Substantia nigra (tissue), 51 donors: ENCODE measurements at places on chromosomes 7 and 10.

GRCh38 chr10:129467359-129468064 lies 471 bp downstream of the MGMT start:
- no peak for DNase-seq

- DNase-seq: no peak
These were observed 47.6 kb downstream of the PRTFDC1 start for GRCh38 chr10:24904824-24905223.

GRCh38 chr7:129498021-129498420 lies 4.3 kb upstream of the SMKR1 start:
- no peak for DNase-seq

DNA sequence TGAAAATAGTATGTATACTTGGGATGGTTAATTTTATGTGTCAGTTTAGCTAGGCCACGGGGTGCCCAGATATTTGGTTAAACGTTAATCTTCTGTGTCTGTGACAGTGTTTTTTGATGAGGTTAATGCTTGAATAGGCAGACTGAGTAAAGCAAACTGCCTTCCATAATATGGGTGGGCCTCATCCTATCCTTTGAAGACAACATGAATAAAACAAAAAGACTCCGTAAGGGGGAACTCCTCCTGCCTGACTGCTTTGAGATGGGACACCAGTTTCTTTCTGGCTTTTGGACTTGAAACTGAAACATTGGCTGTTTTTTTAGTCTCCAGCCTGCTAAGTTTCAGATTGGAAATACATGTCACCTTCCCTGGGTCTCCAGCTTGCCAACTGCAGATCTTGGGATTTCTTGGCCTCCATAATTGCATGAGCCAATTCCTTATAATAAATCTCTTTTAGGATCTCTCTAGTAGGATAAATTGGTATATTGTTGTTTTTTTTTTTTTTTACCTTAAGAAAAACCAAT lies 59.9 kb upstream of the GLCCI1 start:
- no peak for DNase-seq

- no peak for DNase-seq
These were observed 140.9 kb upstream of the NRBF2 start for GRCh38 chr10:62992145-62992721.

DNA sequence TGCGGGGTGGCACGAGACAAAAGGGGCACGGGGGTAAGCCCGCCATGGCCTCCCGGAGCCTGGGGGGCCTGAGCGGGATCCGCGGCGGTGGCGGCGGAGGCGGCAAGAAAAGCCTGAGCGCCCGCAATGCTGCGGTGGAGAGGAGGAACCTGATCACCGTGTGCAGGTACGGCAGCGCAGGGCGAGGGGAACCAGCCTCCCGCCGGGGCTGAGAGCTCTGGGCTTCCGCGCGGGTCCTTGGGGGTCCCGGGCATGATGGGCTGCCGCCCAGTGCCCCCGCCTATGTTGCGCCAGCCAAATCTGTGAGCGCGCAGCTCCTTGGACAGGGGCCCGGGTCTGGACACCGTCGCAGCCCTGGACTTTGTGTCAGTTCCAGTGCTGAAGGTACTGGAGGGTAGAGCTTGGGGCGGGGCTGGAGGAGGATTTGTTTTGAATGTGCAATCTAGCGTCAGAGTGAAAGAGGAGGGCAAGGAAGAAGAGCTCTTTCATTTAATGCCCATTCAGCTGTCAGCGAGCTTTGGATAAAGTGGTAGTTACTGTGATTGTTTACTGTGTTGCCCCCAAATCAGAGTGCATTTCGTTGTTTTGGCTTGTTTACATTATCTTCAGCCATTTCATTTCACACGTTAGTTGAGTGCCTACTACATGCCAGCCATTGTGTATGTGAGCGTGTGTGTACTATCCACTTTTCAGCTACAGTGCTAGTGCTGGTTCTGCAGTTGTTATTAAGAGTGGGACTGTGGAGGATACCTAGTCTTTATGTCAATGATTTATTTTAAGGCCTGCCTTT lies 777 bp downstream of the RUNDC3B start:
- peak; percentile 1 for DNase-seq

DNA sequence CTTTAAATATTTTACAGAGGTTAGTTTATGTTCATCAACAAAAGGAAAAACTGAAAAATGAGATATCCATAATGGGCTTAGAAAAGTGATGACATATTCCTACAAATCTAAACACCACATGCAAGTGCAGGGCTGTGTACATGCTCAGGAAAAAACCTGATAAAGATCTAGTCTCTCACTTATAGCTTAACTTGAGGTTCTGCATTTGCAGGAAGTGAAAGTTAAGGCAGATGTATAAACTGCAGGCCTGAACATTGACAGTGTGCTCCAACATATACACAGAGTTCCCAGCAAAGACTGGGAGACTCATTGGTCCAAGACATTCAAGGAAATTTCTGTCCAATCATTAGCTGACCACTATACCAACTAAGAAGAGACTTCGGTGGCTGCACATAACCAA lies 63.8 kb upstream of the RET start:
- no peak for DNase-seq

- DNase-seq: no peak
These were observed 533.5 kb downstream of the AUTS2 start for GRCh38 chr7:70131817-70132216.

GRCh38 chr7:68691261-68692216 lies 906.7 kb upstream of the AUTS2 start:
- DNase-seq: no peak

GRCh38 chr10:105714728-105715127 lies 1073.6 kb downstream of the SORCS3 start:
- no peak for DNase-seq

DNA sequence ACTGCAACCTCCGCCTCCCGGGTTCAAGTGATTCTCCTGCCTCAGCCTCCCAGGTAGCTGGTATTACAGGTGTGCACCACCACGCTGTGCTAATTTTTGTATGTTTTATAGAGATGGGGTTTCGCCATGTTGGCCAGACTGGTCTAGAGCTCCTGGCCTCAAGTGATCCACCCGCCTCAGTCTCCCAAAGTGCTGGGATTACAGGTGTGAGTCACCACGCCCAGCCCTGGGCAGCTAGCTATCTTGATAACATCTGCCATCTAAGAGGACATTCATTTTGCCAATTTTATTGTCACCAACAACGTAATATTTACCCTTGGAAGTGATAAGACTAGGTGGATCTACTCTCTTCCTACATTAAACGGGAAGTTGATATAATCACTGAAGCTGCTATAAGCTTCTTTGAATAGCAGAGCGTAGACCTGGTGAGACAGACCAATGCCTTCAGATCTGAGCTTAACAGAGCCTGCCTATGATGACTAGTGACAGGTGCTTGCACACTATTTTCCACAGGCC lies 39.7 kb upstream of the SLC35B4 start:
- DNase-seq: no peak

- no peak for DNase-seq
These were observed 299.2 kb upstream of the LRGUK start for GRCh38 chr7:133827707-133828623.

DNA sequence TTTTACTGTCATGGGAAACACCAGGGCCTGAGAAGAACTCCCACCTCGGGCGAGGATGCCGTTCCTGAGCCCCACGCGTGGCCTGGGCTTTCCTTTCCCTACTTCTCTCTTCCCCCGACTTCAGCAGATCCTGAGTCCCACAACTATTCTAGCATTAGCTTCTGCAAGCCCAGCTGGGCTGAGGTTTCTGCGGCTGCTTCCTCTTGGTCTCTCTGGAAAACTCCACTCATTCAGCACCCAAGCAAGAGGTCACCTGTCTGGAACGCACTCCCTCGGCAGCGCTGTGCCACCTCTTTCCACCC lies 761 bp upstream of the DOCK1 start:
- DNase-seq: no peak

DNA sequence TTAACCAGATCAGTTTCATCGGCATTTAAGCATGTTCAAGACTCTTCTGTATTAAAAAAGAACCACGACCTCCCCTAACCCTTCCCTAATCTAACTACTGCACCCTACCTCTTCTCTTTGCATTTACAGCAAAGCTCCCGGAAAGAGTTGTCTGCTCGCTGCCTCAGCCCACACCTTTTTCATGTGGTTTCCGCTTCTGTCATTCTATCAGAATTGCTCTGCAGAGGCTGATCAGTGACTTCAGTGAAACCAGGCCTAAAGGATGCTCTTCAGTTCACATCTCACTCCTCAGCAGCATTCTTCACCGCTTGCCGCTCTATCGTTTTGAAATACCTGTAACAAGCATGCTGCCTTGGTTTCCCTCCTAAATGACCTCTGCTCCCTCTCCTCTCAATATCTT lies 160.9 kb downstream of the SDK1 start:
- DNase-seq: no peak

GRCh38 chr7:118420888-118421287 lies 196.4 kb downstream of the ANKRD7 start:
- DNase-seq: no peak

GRCh38 chr7:104895522-104896236 lies 118.3 kb upstream of the KMT2E start:
- DNase-seq: no peak

DNA sequence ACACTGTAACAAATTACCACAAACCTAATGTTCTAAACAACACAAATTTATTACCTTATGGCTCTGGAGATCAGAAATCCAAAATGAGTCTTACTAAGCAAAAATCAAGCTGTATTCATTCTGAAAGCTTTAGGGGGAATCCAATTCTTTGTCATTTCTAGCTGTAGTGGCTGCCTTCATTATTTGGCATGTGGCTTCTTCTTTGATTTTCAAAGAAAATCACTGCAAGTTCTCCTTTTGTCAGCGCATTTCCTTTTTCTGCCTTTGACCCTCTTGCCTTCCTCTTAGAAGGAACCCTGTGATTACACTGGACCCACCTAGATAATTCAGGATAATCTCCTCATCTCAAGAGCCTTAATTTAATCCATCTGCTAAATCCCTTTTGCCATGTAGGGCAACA lies 36.9 kb downstream of the ZPBP start:
- no peak for DNase-seq

DNA sequence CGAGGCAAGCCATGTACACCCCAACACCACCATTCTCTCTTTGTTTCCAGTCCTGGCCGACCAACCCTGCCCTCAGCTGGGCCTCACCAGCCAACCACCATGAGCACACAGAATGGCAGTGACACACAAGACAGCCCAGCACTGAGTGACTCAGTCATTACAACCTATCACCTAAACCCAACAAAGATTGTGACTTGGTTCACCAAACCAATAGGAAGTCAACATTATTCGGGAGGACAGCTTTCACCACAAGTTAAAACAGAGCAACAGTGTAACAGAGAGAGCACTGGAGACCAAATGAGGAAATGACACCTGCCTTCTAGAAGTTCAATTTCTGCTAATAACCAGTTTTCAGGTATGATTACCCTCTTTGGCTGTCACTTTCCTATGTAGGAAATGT lies 72.1 kb downstream of the DNMBP start:
- DNase-seq: no peak
